ENCODE measurements at places on chromosomes 2 and 18.

DNA sequence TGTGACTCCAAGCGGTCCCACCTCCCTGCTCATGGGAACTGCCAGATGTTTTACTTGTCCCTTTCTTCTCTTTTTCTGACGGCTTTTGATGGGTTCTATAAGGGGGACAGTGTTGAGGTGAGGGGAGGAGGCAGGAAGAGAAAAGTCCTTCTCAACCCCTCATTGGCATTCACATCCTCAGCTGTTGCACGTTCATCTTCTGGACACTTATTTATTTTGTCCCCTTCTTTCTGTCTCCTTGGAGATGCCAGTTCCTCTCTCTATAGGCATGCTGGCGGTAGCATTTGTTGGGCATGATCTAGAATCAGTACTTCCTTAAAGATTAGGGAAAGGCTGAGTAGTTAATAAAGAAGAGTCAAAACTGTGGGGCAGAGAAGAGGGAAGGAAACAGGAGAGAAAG lies 99.0 kb upstream of the KLHL14 start:
- no peak for DNase-seq

GRCh38 chr2:210922419-210922818 lies 366.0 kb downstream of the CPS1 start:
- no peak for DNase-seq

- no peak for DNase-seq
Measured at GRCh38 chr2:32772638-32773447, 145.0 kb downstream of the TTC27 start.

GRCh38 chr2:180196419-180196977 lies 189.4 kb upstream of the CWC22 start:
- no peak for DNase-seq

DNA sequence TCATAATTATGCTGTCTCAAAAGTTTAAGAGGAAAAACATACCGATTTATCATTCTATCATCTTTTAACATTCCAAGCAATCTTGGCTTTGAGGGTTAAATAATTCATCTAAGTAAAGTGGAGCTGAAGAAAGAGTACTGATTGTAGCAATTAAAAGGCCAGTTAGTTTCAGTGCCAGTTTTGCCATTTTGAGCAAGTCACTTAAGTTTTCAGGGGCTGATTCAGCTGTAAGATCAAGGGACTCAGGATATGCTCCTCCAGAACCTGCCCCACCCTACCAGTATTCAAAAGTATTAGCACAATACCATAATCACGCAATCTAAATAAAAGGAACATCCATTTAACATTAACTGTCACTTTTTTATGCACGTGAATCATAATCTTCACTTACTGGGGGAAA lies 1.9 kb downstream of the SS18 start:
- no peak for DNase-seq

DNA sequence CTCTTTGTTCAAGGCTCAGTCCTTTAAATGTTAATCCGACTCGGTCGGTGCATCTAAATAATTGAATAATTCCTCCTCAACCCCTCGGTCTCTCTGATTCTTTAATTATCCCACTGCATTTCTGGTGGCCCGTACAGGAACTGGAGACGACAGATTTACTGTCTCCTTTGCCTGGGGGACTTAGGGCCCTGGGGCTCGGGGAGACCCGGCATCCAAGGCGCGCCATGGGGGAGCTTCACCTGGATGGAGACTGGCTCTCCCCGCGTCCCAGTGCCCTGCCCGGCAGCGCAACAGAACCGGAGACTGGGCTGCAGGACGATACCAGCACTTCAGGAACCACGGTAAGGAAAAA lies 47.7 kb upstream of the SELENOI start:
- DNase-seq, result no peak

- no peak for DNase-seq
Measured at GRCh38 chr2:172260336-172260735, 157.6 kb upstream of the DLX2 start.

DNA sequence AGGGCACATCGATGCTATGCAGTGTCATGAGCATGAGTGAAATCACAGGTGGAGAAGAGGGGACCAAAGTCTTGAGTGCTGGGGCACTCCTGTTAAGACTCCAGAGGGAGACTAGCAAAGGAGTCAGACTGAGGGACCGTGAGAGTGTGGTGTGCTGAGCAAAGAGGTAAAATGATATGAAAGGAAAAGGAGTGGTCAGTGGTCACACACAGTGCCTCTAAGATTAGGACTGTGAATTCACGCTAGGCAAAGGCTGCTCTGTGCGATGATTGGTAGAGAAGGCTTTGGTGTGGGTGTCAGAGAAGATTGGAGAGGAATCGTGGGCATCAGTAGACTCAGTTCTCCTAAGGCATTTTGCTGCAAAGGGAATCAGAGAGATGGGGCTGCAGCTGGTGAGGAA lies 12.8 kb downstream of the SOCS6 start:
- DNase-seq, result no peak

DNA sequence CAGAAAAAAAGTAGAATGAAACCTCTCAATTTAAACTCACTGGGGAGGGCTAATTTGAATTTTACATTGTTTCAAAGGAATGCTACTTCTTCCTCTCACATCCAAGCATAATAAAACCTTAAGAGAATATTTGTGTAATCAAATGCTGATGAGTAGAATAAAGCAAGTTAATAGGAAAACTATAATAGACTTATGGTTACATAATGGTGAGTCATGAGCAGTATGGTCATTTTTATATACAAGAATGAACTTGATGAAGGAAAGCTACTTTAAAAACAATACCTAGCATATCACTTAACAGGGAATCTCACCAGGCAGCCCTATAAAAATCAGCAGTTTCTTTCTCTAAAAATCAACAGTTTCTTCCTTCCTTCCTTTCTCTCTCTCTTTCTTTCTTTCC lies 80.3 kb downstream of the VSNL1 start:
- DNase-seq, result no peak

- DNase-seq, result no peak
Measured at GRCh38 chr2:140975237-140975636, 1155.6 kb downstream of the LRP1B start.

DNA sequence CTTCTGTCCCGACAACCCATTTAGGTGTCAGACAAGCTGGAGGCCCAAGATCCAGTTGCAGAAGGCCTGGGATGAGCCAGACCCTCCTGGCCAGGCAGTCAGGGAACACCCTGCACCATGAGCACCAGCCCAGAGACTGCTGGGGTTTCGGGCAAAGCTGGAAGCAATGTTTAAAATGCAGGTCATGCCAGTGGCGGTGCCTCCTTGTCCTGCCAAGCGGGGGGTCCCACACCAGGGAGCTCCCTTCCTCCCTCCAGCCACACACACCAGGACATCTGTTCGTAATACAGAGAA lies 230.2 kb downstream of the ATAD2B start:
- DNase-seq, result no peak

- DNase-seq, result no peak
Measured at GRCh38 chr18:74497324-74497676, 1.1 kb downstream of the CNDP2 start.

- DNase-seq, result no peak
Measured at GRCh38 chr2:68031542-68032160, 31.2 kb downstream of the C1D start.

DNA sequence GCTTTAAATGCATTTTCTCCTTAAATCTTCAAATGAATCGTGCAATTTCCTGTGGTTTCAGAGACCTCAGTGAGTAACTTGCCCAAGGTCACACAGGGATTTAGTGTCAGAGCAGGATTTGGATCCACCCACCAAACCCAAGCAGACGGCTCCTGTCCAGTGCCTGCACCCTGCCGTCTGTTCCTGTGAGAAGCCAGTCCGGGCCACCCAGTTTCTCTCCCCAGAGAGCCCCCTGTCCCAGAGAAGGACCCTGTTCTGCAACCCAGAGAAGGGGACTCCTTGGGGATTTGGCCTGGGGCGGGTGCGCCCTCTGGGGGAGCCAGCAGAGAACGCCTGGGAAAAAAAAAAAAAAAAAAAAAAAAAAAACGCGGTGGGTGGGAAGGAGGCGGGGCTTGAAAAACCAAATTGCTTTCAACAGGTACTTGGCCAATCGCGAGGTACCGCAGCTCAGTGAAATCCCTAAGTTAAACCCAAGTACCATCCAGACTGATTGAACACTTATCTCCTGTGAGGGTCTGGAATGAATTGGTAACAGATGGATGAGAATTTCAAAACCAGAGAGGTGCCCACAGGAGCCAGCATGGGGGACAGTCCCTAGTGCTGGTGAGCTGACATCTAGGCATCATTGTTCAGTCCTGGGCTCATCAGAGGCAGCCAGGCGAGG lies 30.9 kb upstream of the REEP1 start:
- DNase-seq, result peak; percentile 35

DNA sequence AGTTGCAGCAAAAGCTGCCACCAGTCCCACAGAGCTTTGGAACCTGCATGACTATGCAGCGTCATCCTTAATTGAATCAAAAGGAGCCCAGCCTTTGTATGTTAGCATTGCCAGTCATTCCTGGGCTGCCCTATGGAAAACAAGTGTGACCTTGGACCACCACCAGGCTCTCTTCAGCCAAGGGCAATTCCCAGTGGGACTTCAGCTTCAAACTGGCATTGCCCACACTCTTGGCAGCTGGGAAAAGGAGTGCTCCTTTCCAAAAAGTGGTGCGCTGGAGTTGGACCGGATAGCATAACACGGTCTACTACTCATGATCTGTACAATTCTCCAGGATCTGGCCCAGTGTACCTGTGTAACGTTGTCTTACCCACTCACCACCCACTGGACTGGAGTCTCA lies 259.5 kb downstream of the MREG start:
- no peak for DNase-seq

DNA sequence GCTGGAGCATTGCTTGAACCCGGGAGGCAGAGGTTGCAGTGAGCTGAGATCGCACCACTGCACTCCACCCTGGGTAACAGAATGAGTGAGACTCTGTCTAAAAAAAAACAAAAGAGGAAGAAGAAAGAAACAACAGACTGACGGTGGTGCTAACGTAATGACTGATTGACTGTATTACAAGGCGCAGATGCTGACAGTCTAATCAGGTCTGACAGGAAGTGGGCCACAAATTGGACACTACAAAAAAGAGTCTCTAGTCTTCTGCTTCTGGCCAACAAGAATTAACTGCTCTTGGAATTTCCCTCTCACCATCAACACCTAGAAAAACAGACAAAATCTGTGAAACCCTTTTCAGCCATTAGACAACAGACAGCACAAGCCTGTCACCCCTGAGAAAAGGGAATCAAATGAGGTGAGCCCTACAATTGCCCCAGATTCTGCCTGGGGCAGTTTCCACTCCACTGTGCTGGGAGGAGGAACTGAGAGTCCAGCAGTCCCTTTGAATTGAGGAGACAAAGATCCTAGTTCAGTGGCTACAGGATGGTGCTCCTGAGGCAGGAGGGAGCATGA lies 43.3 kb downstream of the SNED1 start:
- DNase-seq, result peak; percentile 53

GRCh38 chr2:78699696-78700095 lies 325.8 kb upstream of the REG3G start:
- DNase-seq, result no peak

DNA sequence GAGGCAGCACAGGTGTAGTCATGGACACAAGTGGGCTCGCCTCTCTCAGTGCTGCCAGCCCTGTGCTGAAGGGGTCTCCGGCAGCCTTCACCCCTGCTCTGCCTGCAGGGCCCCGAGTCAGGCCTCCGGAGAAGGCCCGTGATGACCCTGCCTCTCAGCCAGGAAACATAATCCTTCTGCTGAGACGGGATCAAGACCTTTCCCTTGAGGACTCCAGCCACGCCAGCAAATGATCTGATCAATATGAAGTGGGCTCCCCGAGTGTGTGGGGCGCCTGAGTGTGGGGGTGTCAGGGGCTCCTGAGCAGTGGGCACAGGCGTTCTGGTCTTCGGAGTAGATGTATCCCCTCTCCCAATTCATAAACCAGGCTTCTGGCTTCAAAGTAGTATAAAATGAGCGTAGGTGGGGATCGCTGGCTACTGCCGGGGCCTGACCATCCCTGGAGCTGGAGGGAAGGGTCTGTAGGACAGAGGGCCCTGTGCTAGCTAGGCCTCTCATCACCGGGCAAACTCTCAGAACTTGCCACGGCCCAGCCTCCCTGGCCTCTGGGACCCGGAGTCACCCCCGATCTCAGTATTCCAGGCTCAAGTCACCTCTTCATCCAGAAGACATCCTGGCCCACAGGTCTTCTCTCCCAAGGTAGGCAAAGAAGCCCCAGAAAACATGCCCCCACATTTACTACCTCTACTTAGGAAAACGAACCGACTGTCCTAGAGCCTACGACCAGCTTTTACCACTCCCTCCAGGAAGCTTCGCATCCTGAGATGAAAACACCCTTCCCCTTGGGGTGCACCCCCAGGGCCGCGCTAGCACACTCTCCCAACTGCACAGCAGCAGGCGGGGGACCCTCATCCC lies 33.6 kb downstream of the CRACDL start:
- DNase-seq, result no peak

- DNase-seq, result no peak
Measured at GRCh38 chr2:238658054-238658407, 189.9 kb upstream of the TWIST2 start.

GRCh38 chr2:106054880-106055655 lies 139.0 kb downstream of the UXS1 start:
- DNase-seq, result no peak

- DNase-seq, result no peak
Measured at GRCh38 chr18:59690186-59690982, 6.8 kb downstream of the CCBE1 start.
